ENCODE measurements at places on chromosomes 7 and 10.
A peak's percentile ranks its signal among the peaks of the same experiment; 100 is the strongest.

GRCh38 chr7:84161398-84161797 is 33.2 kb downstream of the SEMA3A start:
- no peak for DNase-seq

- DNase-seq: no peak
These were observed 62.4 kb upstream of the MKLN1 start for GRCh38 chr7:131265227-131265626.

GRCh38 chr7:5367661-5368060 is 56.0 kb downstream of the TNRC18 start:
- no peak for DNase-seq

- no peak for DNase-seq
These were observed 52.4 kb upstream of the TNS3 start for GRCh38 chr7:47634273-47634672.

DNA sequence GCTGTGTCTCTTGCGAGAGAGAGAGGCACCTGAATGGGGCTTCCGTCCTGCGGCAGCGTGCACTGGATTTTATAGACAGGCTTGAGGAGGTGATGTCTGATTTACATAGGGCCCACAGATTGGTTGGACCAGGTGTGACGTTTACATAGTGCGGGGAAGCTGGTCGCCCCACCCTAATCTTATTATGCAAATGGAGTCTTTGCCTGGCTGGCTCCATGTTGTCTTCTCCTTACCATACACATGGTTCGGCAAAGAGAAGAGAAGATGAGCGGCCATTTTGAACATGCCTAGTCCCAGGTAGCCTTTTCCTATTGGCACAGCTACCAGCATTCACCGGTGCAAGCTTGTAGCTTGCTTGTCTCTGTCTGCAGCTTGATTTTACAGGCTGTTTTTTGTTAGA is 238.5 kb upstream of the GALNT17 start:
- DNase-seq: no peak

GRCh38 chr10:61786728-61787127 is 114.8 kb upstream of the ARID5B start:
- peak; percentile 54 for DNase-seq

DNA sequence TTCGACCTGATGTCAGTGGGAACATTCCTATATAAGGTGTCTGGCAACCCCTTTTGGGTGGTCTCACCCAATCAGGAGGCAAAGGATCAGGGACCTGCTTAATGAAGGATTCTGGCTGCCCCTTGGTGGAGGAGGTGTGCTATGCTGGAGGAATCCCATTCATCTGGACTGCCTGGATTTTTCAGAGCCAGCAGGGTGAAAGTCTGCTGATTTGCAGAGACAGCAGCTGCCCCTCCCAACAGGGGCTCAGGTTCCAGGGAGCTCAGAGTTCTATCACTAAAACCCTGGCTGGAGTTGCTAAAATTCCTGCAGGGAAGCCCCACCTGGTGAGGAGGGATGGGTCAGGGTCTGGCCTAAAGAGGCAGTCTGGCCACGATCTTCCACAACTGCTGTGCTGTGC is 398.5 kb upstream of the CNTNAP2 start:
- no peak for DNase-seq

- no peak for DNase-seq
These were observed 5.4 kb downstream of the INMT start for GRCh38 chr7:30757342-30757692.

- DNase-seq: no peak
These were observed at the start of gene TBATA for GRCh38 chr10:70785190-70785589. Gene TBATA, minus strand, starts transcription at chr10:70785377. Its CDS starts 1,998 bp downstream, at chr10:70783379.

DNA sequence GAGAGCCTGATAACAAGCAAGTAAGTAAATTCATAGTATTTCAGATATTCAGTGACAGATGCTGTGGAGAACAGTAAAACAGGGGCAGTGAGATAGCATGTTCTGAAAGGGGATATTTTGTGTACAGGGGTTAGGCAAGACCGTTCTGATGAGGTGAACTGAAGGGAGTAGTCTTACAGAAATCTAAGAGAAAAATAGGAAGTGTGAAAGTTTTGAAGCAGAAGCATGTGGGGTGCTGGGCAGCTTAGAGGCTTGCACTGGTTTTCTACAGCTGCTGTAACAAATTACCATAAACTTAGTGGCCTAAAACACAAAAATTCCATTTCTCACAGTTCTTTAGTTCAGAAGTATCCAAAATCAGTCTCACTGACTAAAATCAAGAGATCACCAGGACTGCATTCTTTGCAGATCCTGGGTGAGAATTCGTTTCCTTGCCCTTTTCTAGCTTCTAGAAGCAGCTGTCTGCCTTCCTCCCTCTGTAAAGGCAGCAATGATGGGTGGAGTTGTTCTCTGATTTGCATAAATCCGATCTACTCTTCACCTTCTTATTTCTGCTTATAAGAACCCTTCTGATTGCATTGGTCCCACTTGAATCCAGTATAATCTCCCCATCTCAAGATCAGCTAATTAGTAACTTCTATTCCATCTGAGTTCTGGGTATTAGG is 7.5 kb upstream of the KLF14 start:
- DNase-seq: no peak

GRCh38 chr10:7567911-7568620 is 98.7 kb downstream of the ITIH5 start:
- DNase-seq: no peak

- DNase-seq: no peak
These were observed 12.2 kb downstream of the VSIR start for GRCh38 chr10:71761105-71761511.

- no peak for DNase-seq
These were observed 15.7 kb downstream of the SDHAF3 start for GRCh38 chr7:97133159-97133558.

GRCh38 chr10:78298835-78299234 is 265.2 kb downstream of the RPS24 start:
- DNase-seq: no peak

DNA sequence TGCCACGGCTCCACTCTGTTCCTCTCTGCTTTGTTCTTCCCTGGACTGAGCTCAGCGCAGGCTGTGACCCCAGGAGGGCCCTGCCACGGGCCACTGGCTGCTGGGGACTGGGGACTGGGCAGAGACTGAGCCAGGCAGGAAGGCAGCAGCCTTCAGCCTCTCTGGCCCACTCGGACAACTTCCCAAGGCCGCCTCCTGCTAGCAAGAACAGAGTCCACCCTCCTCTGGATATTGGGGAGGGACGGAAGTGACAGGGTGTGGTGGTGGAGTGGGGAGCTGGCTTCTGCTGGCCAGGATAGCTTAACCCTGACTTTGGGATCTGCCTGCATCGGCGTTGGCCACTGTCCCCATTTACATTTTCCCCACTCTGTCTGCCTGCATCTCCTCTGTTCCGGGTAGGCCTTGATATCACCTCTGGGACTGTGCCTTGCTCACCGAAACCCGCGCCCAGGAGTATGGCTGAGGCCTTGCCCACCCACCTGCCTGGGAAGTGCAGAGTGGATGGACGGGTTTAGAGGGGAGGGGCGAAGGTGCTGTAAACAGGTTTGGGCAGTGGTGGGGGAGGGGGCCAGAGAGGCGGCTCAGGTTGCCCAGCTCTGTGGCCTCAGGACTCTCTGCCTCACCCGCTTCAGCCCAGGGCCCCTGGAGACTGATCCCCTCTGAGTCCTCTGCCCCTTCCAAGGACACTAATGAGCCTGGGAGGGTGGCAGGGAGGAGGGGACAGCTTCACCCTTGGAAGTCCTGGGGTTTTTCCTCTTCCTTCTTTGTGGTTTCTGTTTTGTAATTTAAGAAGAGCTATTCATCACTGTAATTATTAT is 1.2 kb downstream of the CLDN4 start:
- DNase-seq: no peak

- DNase-seq: no peak
These were observed 2.0 kb downstream of the PRTFDC1 start for GRCh38 chr10:24950439-24950838.

GRCh38 chr10:83274088-83274487 is 865.2 kb upstream of the GHITM start:
- no peak for DNase-seq

DNA sequence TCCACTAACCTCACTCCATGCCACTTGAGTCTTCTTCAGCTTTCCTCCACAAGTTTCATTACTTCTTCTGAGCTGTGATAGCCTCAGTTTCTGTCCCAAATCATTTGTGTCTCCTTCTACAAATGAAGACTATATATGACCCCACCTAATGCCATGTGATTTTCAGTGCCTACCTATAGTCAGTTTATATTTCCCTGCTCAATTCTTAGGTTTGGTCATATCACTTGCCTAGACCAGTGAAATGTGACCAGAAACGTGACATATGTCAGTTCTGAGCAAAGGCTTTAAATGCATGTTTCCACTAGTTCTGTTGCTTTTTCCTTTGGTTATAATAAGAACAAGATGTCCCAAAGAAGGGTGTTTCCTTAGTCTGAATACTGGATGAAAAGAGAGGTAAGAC is 24.6 kb upstream of the REEP3 start:
- DNase-seq: no peak

GRCh38 chr7:111384065-111384891 is 178.0 kb downstream of the IMMP2L start:
- no peak for DNase-seq

DNA sequence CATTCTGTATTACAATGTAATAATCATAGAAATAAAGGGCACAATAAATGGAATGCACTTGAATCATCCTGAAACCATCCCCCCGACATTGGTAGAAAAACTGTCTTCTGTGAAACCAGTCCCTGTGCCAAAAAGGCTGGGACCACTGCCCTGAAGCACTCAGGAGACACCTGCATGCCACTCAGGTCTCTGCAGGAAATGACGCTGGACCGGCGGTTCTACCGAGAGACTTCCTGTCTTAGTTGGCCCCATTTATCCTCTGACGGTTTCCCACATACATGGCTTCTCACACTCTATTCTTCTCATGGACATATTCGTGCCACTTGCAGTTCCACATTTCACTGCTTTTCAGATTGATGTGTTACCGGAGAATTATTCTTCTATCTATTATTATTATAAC is 617.5 kb downstream of the SDK1 start:
- DNase-seq: no peak

DNA sequence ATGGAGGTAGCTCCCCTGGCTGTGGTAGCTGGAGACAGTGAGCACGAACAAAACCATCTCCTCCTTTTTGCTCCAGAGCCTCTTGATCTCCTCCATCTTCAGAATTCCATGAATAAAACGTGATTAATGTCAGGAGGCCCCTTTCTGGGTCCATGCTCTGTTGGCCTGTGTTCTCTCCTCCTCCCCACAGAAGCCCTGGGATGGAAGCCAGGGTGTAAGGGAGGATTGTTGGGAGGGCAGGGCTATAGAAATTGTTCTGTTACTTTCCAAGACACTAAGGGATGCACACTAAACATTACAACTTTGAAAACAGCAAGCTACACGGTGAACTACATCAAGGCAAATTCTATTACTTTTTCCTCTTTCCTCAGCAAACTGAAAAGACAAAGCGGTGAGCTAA is 96.3 kb downstream of the RNF216 start:
- DNase-seq: no peak

- DNase-seq: no peak
These were observed 15.9 kb downstream of the LRRC18 start for GRCh38 chr10:48923748-48924147.

All from HTR-8/SVneo (cell line).